Thoracic aorta (tissue), 2 donors: ENCODE measurements at places on chromosomes 7 and 10. TPM values are rescaled to one million over a fixed set of nuclear protein-coding genes. Genes with fewer than 3 reads are reported as not detected.

- no peak overlapping the region for H3K27ac ChIP-seq
- DNase-seq: no peak
- peaks cover 3% of the 10 kb centered on the region for H3K36me3 ChIP-seq
These were observed 445.0 kb downstream of the PARD3 start for GRCh38 chr10:34370126-34370525.

- no peaks in the 10 kb centered on the region for H3K27me3 ChIP-seq
- no peaks in the 10 kb centered on the region for H3K36me3 ChIP-seq
- H3K27ac ChIP-seq: no peak overlapping the region
- no peak overlapping the region for H3K4me3 ChIP-seq
These were observed 1.7 kb upstream of the CALN1 start for GRCh38 chr7:72413886-72414285.

GRCh38 chr10:102869258-102870198, at the start of gene AS3MT:
Gene AS3MT, plus strand, starts transcription at chr10:102869470. Its CDS starts 123 bp downstream, at chr10:102869593.
- no peaks in the 10 kb centered on the region for H3K27me3 ChIP-seq
- no peak for DNase-seq
- peaks cover 5% of the 10 kb centered on the region for H3K4me1 ChIP-seq
- peak within 1 kb of the TSS; percentile 15 for H3K27ac ChIP-seq
- no peaks in the 10 kb centered on the region for H3K36me3 ChIP-seq

- H3K4me1 ChIP-seq: peaks cover 9% of the 10 kb centered on the region
- H3K36me3 ChIP-seq: no peaks in the 10 kb centered on the region
- H3K4me3 ChIP-seq: no peak overlapping the region
- DNase-seq: no peak
These were observed 13.2 kb downstream of the ATG9B start for GRCh38 chr7:151011097-151011409.

GRCh38 chr7:65953001-65953720, 28.9 kb downstream of the GUSB start:
- H3K27ac ChIP-seq: no peak overlapping the region
- DNase-seq: no peak
- H3K4me3 ChIP-seq: no peak overlapping the region
- no peaks in the 10 kb centered on the region for H3K4me1 ChIP-seq
- H3K36me3 ChIP-seq: peaks cover 5% of the 10 kb centered on the region

- H3K36me3 ChIP-seq: no peaks in the 10 kb centered on the region
- no peak overlapping the region for H3K4me3 ChIP-seq
- H3K27me3 ChIP-seq: no peaks in the 10 kb centered on the region
- H3K27ac ChIP-seq: no peak overlapping the region
- no peak for DNase-seq
These were observed 116.7 kb downstream of the VIPR2 start for GRCh38 chr7:159027789-159028507.

DNA sequence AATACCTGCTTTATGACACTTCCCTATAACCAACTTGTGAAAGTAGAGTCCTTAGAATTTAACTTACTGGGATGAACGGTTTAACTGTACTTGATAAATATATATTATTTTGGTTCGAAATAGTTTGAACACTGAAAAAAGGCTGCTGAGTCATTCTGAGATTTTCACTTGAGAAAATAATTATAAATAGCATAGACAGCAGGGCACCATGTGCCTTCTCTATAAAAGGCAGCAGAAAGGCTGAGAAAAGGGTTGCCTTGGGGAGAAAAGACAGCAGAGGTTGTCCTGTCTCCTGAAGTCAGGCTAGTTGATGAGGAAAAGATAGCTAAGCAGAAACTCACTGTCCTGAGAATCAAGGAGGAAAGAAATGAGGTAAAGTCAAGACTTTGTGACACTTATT, 92.4 kb downstream of the CTTNBP2 start:
- DNase-seq: no peak
- H3K36me3 ChIP-seq: no peaks in the 10 kb centered on the region
- H3K4me3 ChIP-seq: peak overlapping the region; percentile 5
- H3K4me1 ChIP-seq: no peaks in the 10 kb centered on the region
- H3K27ac ChIP-seq: peak overlapping the region; percentile 62

- H3K4me3 ChIP-seq: no peak overlapping the region
- no peak for DNase-seq
- H3K27ac ChIP-seq: no peak overlapping the region
- no peaks in the 10 kb centered on the region for H3K27me3 ChIP-seq
These were observed 1089.1 kb downstream of the GRM8 start for GRCh38 chr7:126163647-126164046.

- no peaks in the 10 kb centered on the region for H3K36me3 ChIP-seq
- H3K4me3 ChIP-seq: no peak overlapping the region
- no peaks in the 10 kb centered on the region for H3K27me3 ChIP-seq
- no peak for DNase-seq
- no peaks in the 10 kb centered on the region for H3K4me1 ChIP-seq
- no peak overlapping the region for H3K27ac ChIP-seq
These were observed 40.0 kb upstream of the TRIL start for GRCh38 chr7:28998105-28998504.

- H3K27me3 ChIP-seq: no peaks in the 10 kb centered on the region
- H3K4me1 ChIP-seq: no peaks in the 10 kb centered on the region
These were observed 64.0 kb downstream of the RASGEF1A start for GRCh38 chr10:43202657-43203447.

DNA sequence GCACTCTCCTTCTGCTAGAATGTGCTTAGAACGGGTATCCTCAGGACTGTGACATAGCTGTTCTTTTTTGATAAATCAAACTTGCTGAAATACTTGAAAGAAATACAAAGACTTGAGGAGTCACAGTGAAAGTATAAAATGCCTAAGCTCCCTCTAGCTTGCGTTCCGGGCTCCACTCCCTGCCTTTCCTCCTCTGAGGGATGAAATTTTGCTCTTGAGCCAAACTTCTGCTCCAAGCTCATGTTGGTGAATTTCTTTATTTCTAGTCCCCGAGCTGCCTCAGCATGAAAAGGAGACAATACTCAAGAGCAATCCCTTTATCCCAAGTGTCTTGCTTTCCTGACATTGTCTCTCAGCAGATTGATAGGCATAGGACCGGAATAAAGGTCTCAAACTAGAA, 499.6 kb upstream of the ADARB2 start:
- DNase-seq: no peak
- H3K36me3 ChIP-seq: no peaks in the 10 kb centered on the region
- no peak overlapping the region for H3K27ac ChIP-seq
- no peaks in the 10 kb centered on the region for H3K27me3 ChIP-seq
- H3K4me1 ChIP-seq: no peaks in the 10 kb centered on the region

GRCh38 chr10:130802301-130802700, 509.2 kb downstream of the TCERG1L start:
- H3K4me1 ChIP-seq: no peaks in the 10 kb centered on the region
- no peaks in the 10 kb centered on the region for H3K36me3 ChIP-seq
- no peak overlapping the region for H3K4me3 ChIP-seq
- H3K27ac ChIP-seq: no peak overlapping the region
- no peaks in the 10 kb centered on the region for H3K27me3 ChIP-seq

- no peak overlapping the region for H3K4me3 ChIP-seq
- no peak for DNase-seq
- H3K4me1 ChIP-seq: no peaks in the 10 kb centered on the region
- no peak overlapping the region for H3K27ac ChIP-seq
These were observed 33.6 kb upstream of the RELN start for GRCh38 chr7:104023100-104023499.

DNA sequence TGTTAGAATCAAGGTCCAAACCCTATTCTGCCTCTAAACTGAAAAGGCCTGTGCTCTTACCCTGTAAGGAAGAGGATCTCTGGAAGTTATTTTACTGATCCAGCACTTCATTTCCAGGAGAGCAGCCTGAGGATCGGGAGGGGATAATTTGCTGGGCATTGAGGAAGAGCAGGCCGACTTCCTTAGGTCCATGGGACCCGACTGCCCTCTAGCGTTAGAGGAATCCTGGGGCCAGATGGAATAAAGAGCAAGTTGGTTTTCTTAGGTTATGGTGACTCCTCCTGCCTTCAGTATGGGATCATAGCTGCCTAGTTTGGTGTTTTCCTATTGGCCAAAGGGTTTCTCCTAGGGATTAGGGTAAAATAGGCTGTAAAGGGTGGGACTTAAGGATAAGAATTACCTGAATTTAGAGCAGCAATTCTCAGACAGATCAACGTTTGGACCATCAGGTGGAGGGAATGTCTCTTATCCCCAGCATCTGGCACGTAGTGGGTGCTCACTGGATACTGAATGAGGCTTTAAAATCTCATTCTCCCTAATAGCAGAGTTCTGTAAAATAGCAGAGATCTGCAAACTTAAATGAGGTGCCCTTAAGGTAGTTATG, 40.0 kb upstream of the SORBS1 start:
- H3K4me1 ChIP-seq: peaks cover 32% of the 10 kb centered on the region
- no peaks in the 10 kb centered on the region for H3K27me3 ChIP-seq
- peak overlapping the region; percentile 13 for H3K27ac ChIP-seq
- peak; percentile 62 for DNase-seq

GRCh38 chr7:134856691-134857090, 77.3 kb downstream of the CALD1 start:
- H3K4me3 ChIP-seq: peak overlapping the region; percentile 26
- H3K36me3 ChIP-seq: no peaks in the 10 kb centered on the region
- H3K27ac ChIP-seq: peak overlapping the region; percentile 77
- no peak for DNase-seq

- no peaks in the 10 kb centered on the region for H3K27me3 ChIP-seq
- no peak overlapping the region for H3K4me3 ChIP-seq
- H3K27ac ChIP-seq: no peak overlapping the region
- no peak for DNase-seq
- no peaks in the 10 kb centered on the region for H3K4me1 ChIP-seq
- H3K36me3 ChIP-seq: peaks cover 11% of the 10 kb centered on the region
These were observed 6.0 kb downstream of the CLDN15 start for GRCh38 chr7:101231644-101232043.

DNA sequence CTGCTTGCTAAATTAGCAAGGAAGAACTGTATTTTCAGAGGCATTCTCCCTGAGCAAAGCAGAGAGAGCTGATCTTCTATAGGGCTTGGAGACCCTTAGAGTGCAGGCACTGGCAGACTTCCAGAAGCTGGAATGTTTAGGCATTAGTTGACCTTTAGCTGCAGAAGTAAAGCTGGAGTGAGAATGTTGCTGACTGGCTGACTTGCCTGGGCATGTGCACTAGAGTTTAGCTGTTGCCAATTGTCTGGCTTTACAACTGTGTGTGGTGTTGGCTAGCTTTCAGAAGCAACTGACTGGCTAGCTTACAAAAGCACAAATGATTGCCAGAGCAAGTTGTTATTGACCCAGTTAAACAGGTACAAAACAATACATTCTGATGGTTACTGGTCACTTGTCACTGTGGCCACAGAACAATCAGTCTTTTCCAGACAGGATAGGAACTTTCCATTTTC, 25.1 kb downstream of the FAM13C start:
- H3K4me1 ChIP-seq: peaks cover 12% of the 10 kb centered on the region
- no peaks in the 10 kb centered on the region for H3K36me3 ChIP-seq

GRCh38 chr7:13827716-13828115, 161.8 kb downstream of the ETV1 start:
- no peak overlapping the region for H3K27ac ChIP-seq
- no peaks in the 10 kb centered on the region for H3K27me3 ChIP-seq
- DNase-seq: no peak
- H3K4me1 ChIP-seq: no peaks in the 10 kb centered on the region
- no peaks in the 10 kb centered on the region for H3K36me3 ChIP-seq

- H3K27me3 ChIP-seq: no peaks in the 10 kb centered on the region
- peak overlapping the region; percentile 87 for H3K4me3 ChIP-seq
- H3K27ac ChIP-seq: peak overlapping the region; percentile 98
These were observed 713 bp downstream of the LZTS2 start for GRCh38 chr10:101000127-101000914.

- H3K27me3 ChIP-seq: no peaks in the 10 kb centered on the region
- DNase-seq: no peak
- peak overlapping the region; percentile 74 for H3K27ac ChIP-seq
- no peaks in the 10 kb centered on the region for H3K36me3 ChIP-seq
- no peak overlapping the region for H3K4me3 ChIP-seq
- peaks cover 11% of the 10 kb centered on the region for H3K4me1 ChIP-seq
These were observed 11.8 kb downstream of the BTBD16 start for GRCh38 chr10:122282909-122283308.

DNA sequence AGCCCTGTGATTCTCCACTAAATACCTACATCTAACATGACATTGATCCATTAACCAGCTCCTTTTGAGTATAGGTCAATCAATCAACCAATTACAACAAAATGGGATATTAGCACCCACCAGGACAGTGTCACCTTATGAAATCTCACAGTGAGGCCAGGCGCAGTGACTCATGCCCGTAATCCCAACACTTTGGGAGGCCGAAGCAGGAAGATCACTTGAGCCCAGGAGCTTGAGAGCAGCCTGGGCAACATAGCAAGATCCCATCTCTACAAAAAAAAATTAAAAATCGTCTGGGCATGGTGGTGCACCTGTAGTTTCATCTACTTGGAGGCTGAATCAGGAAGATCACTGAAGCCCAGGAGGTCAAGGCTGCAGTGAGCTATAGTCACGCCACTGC, 28.5 kb downstream of the SRRM3 start:
- no peak overlapping the region for H3K4me3 ChIP-seq
- peaks cover 3% of the 10 kb centered on the region for H3K4me1 ChIP-seq
- H3K36me3 ChIP-seq: no peaks in the 10 kb centered on the region
- DNase-seq: no peak
- no peaks in the 10 kb centered on the region for H3K27me3 ChIP-seq

GRCh38 chr10:76287856-76288255, 856.4 kb downstream of the LRMDA start:
- no peak overlapping the region for H3K27ac ChIP-seq
- H3K4me3 ChIP-seq: no peak overlapping the region
- H3K27me3 ChIP-seq: no peaks in the 10 kb centered on the region

DNA sequence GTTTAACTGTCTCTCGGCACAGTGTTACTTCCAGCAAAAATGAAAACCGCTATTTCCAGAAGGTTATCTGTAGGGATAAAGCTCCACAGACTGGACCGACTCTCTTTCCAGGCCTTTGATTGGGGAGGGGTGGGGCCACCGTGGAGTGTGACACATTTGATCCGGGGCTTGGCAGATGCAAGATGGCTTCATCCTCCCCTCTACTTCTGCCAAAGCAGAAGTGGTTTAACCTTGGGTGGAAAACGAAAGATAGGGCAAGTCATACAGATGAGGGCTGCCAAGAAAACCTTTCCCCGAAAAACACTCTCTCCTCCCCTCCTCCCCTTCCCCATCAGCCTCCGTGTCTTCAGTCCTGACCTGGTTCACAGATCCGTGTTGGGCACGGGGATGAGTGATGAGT, 139.7 kb upstream of the SH2B2 start:
- DNase-seq: no peak
- H3K27me3 ChIP-seq: no peaks in the 10 kb centered on the region
- no peaks in the 10 kb centered on the region for H3K36me3 ChIP-seq
- H3K27ac ChIP-seq: no peak overlapping the region
- no peak overlapping the region for H3K4me3 ChIP-seq
- no peaks in the 10 kb centered on the region for H3K4me1 ChIP-seq

Gene MEOX2
- total RNA-seq: 9.5 TPM

Gene MSRB2
- 39.5 TPM for total RNA-seq

Gene DMBT1
- 0.14 TPM for total RNA-seq

Gene TIMM23B
- total RNA-seq: 48.1 TPM

Gene KNDC1
- 0.95 TPM for total RNA-seq

Gene TMEM213
- not detected for total RNA-seq

Gene POLR2J2
- 14.3 TPM for total RNA-seq

Gene UCMA
- not detected for total RNA-seq
